ENCODE measurements at places on chromosomes 3 and 15.

DNA sequence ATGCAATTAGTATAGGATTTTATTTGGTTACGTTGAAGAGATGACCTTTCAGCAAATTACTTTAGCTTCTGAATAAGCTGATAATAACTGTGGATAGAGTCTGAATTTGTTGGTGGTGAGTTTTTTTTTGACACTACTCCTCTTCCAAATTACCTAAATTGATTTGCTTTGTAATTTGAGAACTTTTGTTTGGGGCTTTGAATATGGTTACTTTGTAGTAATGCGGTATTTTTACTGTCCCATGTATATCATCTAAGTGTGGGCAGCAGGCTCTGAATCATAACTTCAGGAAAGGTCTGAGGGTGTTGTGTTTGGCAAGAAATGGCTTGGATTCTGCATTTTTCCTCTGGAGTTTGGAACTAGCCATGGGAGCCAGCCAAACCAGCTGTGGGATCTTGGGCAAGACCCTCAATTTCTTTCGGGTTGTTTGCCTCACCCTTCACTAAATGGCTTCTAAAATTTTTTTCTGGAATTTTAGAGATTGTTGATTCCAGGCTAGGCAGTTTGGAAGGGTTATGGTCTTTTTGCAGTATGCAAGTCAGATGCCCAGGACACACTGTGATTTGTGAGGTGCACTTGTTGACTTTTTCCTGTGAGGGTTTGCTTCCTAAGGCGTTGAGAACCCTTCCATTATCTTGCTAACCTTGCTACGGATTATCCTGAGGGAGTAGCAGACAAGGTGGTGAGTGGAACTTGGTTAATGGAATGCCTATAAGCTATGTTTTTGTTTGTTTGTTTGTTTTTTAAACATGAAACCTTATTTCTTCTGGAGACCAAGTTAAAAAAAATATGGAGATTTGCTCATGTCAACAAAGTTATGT lies 10.4 kb downstream of the PTPRG start:
- no peak for DNase-seq

GRCh38 chr3:161405087-161405486 lies 33.8 kb upstream of the SPTSSB start:
- DNase-seq, result no peak

DNA sequence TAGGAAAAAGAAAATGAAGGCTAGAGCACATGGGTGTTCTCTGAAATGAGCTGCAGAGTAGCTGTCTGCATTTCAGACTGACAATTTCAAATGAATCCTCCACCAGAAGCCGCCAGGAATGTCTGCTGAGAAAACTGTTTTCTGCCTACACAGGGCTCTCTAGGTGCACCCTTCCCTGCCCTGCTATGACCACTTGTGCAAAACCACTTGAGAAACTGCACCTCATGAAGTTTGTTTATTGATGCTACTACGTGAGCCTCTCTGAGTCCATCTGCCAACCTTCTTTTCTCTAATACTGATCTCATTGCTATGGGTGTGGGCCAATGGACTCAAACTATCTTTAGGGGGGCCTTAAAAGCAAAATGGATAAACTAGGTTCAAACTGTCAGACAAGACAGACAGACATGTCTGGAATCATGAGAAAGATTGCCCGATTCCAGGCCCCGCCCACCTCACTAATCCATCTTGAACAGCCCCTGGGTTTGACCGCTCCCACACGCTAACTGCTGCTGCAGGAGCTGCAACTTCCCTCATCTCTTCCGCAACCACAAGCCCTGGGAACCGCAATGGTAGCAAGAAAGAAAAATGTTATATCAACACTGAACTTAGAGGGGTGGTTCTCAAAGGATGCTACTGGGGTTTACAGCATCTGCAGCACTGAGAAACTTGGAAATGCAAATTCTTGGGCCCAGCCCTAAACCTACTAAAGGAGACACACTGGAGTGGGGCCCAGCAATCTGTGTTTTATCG lies 9.0 kb upstream of the CD47 start:
- no peak for DNase-seq

GRCh38 chr3:74268753-74269152 lies 345.7 kb downstream of the CNTN3 start:
- DNase-seq, result no peak
